ENCODE measurements at places on chromosomes 2 and 18.

DNA sequence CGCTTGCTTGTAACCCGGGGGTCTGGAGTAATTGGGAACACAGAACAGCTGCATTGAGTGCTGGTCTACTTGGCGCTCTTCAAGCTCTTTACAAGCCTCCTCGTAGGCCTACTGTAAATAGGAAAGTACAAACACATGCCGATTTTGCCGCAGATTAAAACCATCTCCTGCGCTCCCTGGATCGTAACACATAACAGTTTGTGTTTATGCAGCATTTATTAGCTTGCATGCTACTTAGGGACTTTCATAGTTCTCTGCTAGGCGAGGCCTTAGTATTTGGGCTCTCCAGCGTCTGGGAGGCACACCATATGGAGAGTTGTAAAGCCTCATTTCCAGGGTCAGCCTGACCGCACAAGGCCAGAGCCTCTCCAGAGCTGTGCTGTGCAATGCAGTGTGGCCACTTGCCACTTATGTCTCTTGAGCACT, 84.0 kb upstream of the HAAO start:
- no peak for DNase-seq

GRCh38 chr18:29465526-29465925, 1288.6 kb upstream of the CDH2 start:
- no peak for DNase-seq

DNA sequence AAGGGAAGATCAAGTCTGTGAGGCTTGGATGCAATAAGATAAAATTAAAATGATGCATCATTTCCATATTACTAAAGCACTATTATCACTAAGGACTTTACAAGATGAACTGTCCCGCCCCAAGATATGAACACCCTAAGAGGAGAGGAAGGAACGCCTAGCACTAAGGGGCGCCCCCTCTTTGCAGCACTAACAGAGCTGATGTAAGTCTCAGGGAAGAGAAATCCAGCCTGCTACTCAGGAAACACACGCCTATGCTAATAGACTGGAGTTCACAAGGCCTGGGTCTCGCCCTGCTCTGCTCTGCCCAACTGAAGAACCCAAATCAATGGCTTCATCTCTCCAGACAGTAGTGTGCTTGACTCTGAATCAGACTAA, 6.1 kb downstream of the INO80C start:
- DNase-seq: no peak

GRCh38 chr2:217851191-217852020, 151.4 kb downstream of the TNS1 start:
- DNase-seq: no peak

GRCh38 chr18:30491815-30492551, 550.6 kb downstream of the DSC3 start:
- no peak for DNase-seq

DNA sequence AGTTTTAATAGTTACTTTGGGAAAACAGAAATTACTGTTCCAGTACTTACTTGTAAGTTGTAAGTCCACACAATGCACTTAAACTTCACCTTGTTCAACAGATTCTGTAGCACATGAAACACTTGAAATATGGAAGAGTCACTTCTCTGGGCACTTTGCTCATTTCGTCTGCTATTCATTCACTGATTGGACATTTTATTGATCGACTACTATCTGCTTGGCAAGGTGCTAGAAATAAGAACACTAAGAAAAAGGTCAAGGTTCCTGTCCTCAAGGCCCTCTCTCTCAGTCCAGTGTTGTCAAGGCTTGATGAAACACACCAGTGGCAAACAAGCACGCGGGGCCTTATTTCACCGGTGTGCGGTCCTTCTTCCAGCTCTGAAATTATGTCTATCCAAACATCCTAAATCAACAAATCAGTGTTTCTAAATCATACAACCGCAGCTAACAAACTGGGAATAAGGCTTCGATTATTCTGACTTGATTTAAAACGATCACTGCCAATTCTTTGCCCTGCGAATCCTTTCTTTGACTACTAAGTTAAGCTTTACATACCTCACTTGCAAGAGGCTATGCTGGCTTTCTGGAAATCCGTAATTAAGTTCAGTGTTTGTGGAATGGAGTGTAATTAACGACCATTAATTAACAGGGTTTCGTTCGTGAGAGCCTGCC, 780 bp upstream of the ITGAV start:
- DNase-seq: no peak

DNA sequence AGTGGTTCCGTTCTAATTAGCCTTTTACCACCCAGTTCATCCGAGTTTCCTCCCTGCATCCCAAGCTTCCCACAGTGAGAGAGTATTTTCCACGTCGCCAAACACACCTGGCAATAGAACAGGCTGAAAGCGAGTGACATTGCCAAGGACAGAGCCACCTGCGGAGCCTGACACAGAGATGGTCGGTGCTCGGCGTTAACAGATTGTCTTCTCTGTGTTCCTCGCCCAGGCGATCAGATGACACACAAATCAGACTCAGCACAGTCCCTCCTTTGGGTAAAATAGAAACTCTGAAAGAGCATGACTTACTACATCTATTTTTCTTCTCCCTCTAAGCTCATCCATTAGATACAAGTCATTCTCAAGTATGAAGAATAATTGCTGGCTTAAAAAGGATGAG, 107.7 kb downstream of the CD226 start:
- DNase-seq: no peak

GRCh38 chr2:186068139-186068801, 329.7 kb downstream of the FSIP2 start:
- no peak for DNase-seq
